Hematopoietic multipotent progenitor cell (in vitro differentiated cells): ENCODE measurements at places on chromosomes 7 and 10.
A peak's percentile ranks its signal among the peaks of the same experiment; 100 is the strongest.

DNA sequence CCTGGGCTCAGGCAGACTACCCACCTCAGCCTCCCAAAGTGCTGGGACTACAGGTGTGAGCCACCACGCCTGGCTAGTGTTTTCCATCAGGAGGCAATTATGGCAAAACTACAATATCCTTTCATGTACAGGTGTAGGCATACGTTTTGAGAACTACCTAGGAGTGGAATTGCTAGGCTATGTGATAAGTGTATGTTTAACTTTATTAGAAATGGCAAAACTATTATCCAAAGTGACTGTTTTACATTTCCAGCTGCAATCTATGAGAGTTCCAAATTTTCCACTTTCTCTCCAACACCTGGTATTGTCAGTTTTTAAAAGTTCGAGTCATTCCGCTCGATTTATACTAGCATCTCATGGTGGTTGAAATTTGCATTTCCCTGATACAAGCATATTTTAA, 59.0 kb downstream of the ZMYND11 start:
- DNase-seq: no peak

DNA sequence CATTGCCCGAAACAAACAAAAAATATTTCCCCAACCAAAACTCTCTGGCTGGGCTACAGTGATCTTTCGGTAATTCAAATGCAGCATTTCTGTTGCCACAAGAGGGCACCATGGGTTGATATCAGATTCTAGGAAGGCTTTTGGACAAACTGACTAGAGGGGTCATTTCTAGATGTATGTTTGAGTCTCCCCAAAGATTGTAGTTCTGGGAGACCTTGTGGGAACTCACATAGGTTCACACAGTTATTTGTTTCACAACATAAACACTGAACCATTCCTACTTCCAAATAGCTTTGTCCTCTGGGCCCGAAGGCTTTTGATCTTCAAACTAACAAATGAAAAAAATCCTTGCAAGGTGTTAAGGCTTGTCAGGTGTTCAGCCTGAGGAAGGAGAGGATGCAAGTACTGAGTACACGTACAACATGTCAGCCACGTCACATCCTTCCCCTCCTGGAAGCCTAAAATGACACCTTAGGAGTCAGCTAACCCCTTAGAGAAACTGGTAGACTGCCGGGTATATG, 37.0 kb upstream of the IL15RA start:
- peak; percentile 61 for DNase-seq

DNA sequence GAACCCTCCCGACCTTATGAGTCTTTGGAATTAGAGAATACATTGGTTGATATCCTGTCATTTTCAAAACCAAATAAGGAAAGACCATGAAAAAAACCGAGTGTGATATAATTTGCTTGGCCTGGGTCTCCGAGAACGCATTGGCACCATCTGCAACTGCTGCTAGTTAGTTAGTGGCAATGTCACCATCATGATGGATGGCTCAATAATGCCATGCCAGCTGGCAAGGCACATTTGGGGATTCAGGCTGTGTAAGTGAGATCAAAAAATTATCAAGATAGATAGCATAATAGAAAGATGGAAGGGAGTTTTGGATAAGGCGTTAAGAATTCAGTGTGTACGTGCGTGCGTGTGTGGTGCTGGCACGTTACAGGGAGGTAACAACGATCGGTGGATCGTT, 134.7 kb upstream of the TCERG1L start:
- DNase-seq: no peak

DNA sequence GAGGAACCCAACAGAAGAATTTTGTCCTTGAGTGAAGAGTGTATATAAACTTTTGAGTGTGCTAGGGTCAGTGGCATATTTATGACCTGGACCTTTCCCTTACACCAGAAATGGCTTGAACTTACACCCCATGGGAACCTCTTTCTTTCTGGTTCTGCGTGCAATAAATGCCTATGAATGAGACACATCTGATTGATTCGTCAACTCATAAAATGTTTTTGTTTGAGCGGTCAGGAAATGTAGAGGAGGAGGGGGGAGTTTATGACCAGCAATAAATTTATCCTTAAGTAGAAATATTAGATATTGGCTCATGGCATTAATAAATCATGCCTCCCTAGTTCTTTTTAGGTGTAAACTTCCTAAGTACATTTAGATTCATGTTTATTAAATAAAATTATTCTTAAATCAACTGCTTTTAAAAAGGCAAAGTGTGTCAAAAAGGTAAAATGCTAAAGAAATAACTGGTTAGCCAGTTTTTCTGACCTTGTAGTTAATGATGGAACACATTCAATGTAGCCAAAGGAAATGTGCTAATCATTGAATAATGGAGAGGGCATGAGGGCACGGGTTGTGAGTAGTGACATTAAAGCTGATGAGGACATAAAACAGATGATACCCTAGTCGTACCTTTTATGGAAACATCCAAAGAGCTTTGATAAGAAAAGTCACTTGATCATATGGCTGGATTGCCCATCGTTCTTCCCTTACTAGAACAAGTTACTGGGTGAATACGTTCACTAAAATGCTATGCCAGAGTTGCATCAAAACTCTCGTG, 13.6 kb upstream of the NUP42 start:
- no peak for DNase-seq

DNA sequence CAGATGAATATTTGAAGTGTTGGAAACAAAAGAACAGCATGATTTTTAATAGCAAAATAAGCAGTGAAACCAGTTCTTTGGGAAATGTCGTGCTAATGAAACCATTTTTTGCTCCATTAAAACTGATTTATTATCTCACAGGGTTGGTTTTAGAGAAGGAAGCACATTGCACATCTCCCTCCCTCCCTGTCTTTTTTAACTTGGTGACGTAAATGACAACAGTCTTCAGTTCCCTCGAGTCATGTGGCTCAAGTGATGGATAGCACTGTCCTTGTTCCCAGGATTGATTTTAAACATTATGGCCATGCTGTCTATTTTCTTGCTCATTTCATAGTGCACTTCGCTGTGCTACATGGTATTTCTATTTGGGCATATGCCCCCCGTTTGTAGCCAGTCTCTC, 105.9 kb downstream of the DOCK1 start:
- DNase-seq: no peak

- no peak for DNase-seq
Measured at GRCh38 chr10:72353028-72353964, 1.4 kb downstream of the DNAJB12 start.

DNA sequence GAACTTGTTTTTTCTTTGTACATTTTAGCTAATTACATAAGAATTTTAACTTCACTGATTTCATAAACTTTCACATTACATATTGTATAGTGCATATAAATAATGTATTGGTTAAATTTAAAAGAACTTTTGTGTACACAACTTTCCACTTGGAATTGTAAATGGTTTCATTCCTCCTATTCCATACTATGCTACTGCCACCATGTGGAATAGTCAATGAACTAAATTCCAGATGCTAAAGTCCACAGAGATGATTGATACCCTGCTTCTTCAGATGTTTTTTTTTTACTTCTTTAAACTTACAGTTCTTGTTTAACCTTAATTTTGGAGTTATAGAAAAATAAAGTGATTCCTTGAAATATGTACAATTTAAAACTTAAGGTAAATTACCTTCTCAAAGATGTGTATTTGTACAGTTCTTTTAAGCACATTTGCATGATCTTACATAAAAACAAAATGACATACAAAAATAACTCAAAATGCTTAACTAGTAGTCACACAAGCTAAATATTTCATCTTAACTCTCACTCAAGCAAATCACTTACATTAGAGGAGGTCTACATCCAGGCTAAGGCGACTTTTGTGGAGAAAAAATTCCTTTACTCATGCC, 247.6 kb upstream of the HGF start:
- peak; percentile 14 for DNase-seq

- DNase-seq: no peak
Measured at GRCh38 chr7:67407392-67408071, 410.9 kb downstream of the TYW1 start.

DNA sequence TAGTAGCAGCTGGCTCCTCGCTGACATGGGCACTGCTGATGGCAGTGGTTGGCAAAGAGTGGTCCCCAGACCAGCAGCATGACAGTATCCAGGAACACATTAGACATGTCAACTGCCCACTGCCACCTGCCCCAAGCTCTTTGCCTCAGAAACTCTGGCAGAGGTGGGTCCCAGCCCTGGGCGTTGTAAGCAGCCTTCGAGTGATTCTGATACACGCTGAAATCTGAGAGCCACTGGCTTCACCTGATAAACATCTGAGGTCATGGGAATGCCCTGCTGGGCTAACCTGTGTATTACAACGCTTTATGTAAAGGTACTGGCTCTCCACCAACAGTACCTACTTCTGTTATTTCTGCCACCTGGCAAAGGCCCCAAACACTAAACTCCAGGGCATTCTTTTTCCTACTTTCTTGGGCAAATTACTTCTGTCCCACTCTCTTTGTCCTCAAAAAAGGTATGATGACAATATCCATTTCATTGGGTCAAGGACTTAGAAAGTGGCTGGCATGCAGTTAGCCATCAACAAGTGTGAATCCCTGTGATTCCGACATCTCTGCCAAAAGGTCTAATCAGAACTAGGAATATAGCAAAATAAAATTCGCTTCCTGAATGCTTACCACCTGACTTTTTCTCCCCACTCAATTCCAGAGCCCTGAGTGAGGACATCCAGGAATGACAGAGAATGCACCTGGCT, 9.2 kb downstream of the SGMS1 start:
- peak; percentile 30 for DNase-seq

DNA sequence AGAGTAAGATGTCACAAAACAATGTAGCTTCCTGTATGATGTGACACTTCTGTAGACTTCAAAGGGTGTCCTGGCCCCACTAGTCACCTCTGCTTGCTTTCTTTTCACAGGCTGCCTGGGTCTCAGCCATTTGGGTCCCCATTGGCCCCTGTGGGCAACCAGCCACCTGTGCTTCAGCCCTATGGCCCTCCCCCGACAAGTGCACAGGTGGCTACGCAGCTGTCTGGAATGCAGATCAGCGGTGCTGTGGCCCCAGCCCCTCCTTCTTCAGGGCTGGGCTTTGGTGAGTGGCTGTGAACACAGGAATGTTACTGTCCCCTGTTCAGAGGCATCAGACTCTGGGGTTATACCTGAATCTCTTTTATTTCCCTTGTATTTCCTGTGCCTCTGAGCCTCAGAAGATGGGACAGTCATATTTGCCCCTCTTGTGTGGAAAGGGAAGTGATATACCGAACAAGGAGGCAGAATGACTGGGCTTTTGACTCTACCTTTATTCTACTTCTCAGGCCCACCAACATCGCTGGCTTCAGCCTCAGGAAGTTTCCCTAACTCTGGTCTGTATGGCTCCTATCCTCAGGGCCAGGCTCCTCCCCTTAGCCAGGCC, 15.4 kb downstream of the SEC24C start:
- DNase-seq: no peak

DNA sequence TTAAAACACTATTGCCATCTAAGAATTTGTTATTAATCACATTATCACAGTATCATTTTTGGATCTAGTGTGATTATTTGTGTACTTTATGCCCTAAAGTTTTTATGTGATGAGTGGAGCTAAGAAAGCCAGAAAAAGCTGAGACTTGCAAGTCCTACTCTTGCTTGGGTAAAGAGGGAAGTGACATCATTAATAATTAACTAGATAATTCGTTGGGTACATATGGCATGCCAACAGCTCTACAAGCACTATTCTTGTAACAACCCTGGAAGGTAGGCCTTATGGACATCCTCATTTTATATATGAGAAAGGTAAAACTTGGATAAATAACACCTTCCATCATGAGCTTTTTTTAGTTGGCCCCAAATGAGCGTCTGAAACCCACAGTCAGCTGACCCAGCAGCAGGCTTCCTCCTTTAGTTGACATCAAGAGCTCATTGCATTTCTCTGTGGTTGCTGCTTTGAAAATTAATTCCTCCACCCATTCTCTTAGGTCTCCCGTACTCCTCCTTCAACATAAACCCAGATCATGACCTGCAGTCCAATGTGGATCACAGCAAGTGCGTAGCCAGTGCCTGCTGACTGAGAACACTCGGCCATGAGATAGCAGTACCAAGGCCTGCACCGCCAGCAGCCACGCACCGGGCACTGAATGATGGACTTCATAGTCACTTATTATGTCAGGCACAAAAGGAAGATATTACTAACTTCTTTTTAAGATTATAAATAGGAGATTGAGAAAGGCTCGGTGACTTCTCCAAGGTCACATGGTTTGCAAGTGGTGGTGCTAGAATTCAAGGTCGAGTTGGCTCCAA, 292.0 kb upstream of the AOAH start:
- no peak for DNase-seq

GRCh38 chr7:6691103-6691502, 15.6 kb downstream of the ZNF12 start:
- DNase-seq: no peak

GRCh38 chr10:35465673-35466072, 129.4 kb downstream of the CCNY start:
- DNase-seq: no peak

DNA sequence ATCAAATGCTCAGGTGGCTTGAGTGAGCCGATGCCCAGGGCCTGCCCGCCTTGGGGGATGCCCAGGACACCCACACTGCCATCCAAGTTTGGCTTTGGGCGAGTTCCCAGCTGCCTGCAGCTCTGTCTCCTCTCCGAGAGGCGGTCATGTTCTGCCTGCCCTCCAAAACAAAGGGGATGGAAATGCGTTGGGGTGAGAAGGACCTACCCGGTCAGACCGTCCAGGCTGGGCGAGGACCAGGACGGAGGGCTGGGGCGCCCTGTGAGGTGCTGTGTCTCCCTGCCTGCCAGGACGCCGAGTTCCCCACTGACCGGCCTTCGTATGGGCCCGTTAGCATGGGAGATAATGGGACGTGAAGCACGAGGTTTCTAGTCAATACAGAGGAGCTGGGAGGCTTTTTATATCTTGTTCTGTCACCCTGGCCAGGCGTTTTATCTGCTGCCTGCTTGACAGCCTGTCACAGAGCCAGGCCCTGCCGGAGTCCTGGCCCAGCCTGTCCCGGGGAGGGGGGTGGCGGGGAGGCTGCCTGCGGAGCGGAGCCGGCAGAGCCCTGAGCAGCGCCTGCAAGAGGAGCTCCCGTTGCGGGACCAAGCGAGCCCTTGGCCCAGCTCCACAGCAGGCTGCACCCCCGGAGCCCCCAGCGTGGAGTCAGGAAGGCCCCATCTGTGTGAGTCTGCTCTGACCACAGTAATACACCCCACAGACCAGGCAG, 22.0 kb upstream of the ELFN1 start:
- no peak for DNase-seq

DNA sequence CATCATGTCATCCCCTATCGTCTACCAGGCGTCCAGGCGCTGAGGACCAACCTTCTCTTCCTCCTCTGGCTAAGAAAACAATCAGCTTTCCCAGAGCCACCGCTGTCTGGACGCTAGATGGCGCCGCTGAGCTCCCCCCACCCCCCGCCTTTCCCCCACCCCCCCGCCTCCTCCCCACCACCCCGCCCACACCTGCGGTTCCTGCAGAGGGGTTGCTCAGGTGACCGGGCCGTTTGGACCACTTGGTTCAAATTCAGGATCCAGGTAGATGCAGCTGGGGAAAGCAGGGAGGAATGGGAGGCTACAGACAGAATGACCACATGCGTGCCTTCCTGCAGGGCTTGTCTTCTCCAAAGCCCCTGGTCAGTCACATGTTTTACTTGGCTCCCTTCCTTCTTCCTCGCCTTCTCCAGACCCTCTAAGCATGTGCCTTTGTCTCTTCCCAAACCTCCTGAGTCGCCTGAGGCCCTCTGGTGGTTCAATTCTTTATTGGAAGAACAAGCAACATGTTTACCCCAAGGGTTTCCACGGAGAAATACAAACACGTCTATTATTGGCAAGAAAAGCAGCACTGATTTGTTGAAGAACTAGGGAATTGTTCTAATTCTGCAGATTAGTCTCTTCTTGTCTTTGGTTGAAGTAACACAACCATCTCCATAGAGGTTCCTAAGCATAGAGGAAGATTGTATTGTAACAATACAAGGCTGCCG, 24.7 kb downstream of the AOC1 start:
- peak; percentile 89 for DNase-seq
